ENCODE measurements at places on chromosomes 7 and 10.
A peak's percentile ranks its signal among the peaks of the same experiment; 100 is the strongest.

- no peak for DNase-seq
Observed at GRCh38 chr10:69360485-69361302, 56.0 kb downstream of the TACR2 start.

- DNase-seq = no peak
Observed at GRCh38 chr7:140609646-140610045, 31.0 kb downstream of the DENND2A start.

DNA sequence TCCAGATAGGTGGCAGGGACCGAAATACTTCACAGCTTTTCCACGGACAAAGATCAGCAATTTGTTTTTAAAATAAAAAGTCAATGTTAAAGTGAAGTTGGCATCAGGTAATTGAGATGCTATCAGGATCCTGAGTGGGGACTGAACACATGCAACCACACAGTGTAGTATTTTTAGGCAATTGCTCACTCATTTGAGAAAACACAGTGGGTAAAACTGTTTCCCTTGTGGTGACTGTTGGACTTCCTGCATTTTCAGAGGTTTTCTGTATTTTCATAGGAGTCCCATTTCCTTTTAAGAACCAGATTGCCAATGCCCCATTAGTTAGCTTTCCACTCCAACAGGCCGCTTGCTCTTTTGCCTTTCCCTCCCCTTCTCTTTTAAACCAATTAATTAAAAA, 159.5 kb upstream of the ZNF32 start:
- no peak for DNase-seq

DNA sequence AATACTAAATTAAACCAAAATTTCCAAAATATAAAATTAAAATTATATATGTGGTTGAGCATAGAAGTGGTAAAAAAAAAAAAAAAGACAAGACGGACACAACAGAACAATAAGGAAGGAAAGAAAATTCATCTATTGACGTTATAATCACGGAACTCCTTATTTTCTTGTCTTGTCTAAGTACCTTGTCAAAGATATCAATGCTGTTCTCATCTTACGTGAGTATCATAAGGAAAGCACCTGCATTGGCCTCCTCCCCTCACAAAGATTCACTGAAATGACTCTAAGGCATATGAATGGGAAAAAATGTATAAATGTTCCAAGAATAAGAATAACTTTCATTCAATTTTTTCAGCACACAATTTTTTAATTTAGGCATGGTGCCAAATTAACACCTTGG, 135.4 kb downstream of the PPP1R3A start:
- no peak for DNase-seq

- DNase-seq = no peak
Observed at GRCh38 chr7:22115689-22116088, 170.0 kb upstream of the CDCA7L start.

DNA sequence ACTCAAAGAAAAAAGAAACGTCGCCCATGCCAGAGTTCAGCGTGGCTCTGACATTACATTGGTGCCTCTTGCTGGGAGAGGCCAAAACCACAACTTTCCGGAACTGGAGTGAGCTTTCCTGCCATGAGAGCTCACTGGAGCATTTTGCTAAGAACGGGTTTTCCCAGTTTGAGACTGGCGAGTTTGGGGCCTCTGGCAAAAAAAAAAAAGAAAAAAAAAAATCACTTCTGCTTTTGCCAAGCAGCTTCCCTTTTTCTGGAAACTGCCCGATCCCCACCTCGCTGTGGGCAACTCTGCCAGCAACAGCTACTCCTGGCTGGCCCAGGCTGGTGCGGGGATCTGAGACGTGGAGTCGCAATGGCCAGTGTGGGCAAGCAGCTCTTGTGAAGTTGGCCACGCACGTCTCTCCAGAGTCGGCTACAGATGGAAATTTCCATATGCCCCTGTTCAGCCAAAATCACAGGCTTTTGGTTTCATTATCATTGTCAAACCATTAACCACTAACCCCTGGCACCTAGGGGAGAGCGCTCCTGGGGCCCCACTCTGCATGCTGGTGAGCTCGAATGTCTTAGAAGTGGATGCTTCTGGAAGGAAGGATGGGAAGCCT, 25.7 kb downstream of the PRKAG2 start:
- DNase-seq = peak; percentile 66

Measured in naive B cell (primary cell).